CD14-positive monocyte (primary cell): ENCODE measurements at places on chromosomes 3 and 15. TPM values are rescaled to one million over a fixed set of nuclear protein-coding genes. Genes with fewer than 3 reads are reported as not detected.

ARNT2 gene
- not detected for polyA plus RNA-seq

HRG gene
- polyA plus RNA-seq, result not detected

DNA sequence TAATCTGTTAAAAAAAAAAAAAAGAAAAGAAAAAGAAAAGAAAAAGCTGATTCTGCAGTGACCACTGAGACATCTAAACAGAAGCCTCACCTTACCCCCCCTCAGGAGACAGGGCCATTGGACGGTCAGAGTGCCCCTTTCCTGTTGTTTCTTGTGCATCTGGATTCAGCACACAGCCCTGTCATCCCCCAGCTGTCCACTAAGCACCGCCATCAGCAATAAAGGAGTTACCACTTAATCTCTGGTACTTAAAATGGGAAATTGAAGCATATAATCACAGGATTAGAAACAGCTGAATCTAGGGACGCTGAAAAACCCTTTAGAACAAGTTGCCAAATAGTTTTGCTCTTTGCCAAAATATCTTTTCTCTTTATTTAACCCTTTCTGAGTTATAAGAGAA lies 62.5 kb downstream of the TRIM69 start:
- no peak for DNase-seq

DNA sequence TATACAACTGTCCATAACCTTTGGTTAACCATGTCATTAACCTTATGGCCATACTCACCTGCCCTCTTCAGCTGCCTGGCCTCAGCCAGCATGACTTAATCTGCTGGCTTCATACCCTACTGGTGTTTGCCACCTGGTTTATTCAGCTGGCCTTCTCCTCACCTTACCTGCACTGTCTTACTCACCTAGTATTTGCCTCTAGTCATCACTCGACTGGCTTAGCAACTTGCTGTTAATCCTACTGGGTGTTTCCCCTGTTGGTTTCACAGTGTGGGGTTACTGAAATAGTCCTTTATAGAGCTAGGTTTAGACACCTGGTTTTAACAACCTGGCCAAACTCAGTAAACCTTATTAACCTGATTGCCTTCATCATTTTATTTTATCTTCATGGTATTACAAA lies 96.4 kb downstream of the IL12A start:
- DNase-seq, result no peak

- DNase-seq, result peak; percentile 8
Measured at GRCh38 chr15:64443747-64444621, 16.4 kb upstream of the ZNF609 start.

GRCh38 chr3:158506456-158506855 lies 64.5 kb upstream of the MLF1 start:
- DNase-seq, result no peak

DNA sequence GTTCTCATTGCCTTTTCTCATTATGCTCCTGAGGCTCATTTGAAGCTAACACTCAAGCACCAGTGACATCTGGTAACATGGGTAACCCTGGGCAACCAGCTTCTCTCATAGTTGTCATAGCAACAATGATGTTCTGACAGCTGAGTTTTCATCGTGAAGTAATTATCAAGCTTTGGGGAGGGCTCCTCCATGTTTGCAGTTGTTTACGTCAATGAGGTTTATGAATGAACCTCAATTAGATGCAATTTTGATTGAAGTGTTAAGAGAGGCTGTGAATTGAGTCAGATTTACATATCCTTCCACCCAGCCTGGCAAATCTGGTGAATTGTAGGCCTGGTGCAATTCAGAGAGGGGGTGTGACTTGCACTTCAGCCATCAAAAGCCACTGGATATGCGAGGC lies 119.3 kb upstream of the CHD2 start:
- DNase-seq, result no peak

- no peak for DNase-seq
Measured at GRCh38 chr3:167928381-167928780, 167.3 kb downstream of the GOLIM4 start.

GRCh38 chr3:99256788-99257187 lies 355.3 kb upstream of the DCBLD2 start:
- no peak for DNase-seq

DNA sequence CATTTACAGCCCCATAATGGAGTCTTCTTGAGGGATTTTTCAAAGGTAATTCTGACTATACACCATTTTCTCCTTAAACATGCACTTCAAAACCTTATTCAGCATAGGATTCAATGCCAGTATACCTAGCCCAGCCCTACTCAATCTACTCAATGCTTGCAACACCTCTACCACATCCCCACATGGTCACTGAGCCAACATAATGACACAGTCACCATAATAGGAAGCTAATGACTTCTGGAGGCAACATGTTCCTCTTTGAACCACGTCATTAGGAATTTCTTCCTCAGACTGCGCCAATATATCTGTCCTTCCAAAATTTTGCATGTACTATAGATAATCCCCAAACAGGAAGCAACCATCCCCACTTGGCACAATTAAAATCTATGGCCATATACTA lies 153.9 kb upstream of the SETMAR start:
- DNase-seq, result no peak

DNA sequence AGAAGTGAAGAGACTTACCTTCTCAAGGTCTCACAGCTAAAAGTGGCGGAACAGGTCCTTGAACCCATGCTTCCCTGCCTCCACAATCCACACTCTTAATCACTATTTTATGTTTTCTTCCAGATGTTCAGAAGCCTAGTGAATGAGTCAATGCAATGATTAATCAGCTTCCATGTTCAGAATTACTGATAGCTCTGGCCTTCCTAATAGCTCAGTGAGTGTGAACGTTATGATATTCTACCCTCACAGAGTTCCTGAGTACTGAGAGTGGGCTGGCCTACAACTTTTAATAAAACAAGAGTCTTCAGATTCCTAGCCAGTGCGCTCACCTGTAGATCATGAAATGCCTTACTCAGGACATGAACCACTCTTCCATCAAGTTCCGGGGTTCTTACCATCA lies 443.0 kb upstream of the ADAMTS9 start:
- no peak for DNase-seq

- DNase-seq, result no peak
Measured at GRCh38 chr15:55921744-55922143, 71.7 kb downstream of the NEDD4 start.

- no peak for DNase-seq
Measured at GRCh38 chr3:64489361-64490044, 198.3 kb downstream of the ADAMTS9 start.

GRCh38 chr15:58223432-58223831 lies 85.3 kb downstream of the AQP9 start:
- no peak for DNase-seq
